Natural killer cell treated with Interleukin-12 subunit alpha and Interleukin-12 subunit beta and Interleukin-15 and Interleukin-18, amount 100 ng/mL, for 72 hours (primary cell): ENCODE measurements at places on chromosomes 12 and 14. TPM values are rescaled to one million over a fixed set of nuclear protein-coding genes. Genes with fewer than 3 reads are reported as not detected.

DNA sequence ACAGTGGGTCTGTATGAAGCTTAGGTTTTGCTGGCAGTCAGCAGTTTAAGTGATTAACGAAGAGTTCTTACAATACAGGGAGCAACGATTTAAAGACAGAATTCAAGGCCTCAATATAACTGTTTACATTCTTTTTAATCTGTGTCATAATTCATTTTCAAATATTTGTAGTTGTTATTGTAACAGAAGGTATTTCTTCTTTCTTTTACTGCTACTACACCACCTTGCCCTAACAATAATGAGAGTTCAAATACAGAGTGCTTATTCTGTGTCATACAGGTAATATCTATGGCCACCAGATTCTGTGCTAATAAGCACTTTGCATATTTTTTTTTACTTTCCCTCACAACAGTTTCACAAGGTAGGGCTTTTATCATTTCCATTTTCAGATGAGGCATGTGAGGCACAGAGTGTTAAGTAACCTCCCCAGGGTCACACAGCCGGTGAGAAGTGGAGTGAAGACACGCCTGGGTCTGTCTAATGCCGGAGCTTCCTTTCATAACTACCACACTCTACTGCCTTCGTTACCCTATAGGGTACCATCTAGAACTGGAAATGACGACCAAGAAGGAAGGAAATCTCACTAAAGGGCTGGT is 81.9 kb downstream of the PELI2 start:
- DNase-seq, result no peak

Gene MTA1
- 93.4 TPM for total RNA-seq

DNA sequence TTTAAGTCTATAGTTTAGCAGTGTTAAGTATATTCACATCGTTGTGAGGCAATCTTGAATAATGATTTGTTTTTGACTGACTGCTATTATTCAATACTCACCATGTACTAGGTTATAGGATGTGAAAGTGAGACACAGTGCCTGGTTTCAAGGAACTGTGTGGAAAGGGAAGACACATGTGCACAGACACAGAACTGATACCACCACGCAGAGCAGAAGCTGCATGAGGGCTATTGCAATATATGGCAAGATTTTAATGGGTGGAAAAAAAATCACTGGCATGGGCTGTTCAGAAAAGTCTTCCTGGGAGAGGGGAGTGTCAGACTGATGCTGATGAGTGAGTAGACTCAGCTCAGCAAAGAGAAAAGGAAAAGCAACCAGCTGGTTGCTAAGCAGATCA is 10.4 kb downstream of the SLC7A8 start:
- DNase-seq, result no peak

Gene CBLN3
- total RNA-seq, result 10.9 TPM

Gene KRT8
- total RNA-seq, result 0.33 TPM

DNA sequence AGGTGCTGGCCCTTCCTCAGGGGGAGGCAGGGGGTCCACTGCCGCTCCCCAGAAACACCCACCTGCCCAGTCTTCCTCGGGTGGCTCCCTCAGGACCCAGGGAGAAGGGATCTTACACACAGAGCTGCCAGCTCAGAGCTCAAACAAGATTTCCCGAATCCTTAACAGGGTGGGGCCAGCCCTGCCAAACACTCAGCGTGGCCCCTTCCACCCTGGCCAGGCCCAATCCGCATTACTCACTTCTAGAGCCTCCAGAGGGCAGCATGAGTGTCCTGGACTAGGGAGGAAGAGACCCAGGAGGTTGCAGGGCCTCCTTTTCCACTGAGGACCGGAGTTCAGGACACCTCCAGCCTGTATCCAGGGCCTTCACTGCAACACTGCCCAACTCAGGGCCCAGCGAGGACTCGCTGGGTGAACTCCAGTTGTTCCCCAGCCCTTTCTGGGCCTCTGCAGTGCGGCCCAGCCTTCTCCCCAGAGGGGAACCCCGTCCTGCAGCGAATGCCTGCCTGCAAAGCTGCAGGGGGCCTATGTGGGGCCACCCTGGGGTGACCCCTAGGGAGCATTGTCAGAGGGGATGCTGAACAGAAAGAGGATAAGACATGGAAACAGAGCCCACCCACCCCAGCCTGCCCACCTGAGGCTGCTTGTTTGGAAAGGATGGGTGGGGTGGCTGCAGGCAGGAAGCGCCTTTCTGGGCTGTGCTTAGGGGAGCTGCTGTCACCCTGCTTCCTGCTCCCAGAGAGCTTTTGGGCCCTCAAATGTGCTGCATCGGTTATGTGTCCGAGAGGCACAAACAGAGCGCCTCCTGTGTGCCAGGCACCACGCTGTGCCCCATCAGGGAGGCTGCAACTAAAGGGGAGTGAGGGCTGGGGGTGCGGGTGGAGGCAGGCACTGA is 43.8 kb downstream of the CCNK start:
- no peak for DNase-seq

GRCh38 chr12:65899241-65899640 is 75.0 kb downstream of the HMGA2 start:
- DNase-seq, result no peak

- no peak for DNase-seq
Observed at GRCh38 chr12:6327229-6328041, 14.4 kb downstream of the TNFRSF1A start.

DNA sequence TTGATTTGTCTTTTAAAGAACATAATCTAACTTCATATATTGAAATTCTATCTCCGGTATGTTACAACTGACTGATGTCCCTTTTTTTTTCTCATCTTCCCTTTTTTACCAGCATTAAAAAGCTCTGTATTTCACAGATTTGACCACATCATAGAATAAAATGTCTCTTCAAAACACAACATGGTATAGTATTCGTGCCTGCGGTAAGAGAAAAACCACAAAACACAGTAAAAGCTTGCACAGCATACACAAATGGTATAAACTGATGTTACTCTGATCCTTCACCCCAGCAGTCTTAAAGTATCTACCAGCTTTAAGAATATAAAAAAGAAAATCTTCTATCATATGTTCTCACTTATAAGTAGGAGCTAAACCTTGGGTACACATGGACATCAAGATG is 83.4 kb downstream of the HECTD1 start:
- DNase-seq, result no peak

Gene KRT75
- not detected for total RNA-seq

DNA sequence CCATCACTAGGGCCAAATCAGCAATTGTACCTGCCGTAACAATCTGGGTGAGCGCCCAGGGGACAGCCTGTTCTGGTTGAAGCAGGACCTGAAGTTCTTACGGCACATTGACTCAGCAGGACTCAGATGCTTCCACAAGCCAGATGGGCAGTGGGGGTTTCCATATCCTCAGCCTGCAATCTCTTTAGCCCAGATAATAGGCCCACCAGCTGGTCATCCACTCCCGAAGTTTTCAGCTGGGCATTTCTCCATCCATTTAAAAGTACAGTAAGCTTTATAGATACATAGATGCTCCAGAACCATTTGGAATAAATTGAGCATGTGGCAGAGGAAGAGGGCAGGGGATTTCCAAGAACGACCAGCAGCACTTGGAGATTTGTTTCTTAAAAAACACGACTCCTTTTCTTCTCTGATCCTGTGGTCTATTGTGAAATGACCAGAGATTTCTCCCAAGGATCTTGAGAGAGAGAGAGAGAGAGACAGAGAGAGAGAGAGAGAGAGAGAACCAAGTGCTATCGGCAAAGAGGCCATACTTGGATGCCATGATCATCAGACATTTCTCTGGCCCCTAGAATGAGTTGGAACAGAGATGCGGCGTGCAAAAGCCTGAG is 74.8 kb upstream of the PLXNC1 start:
- DNase-seq, result no peak

DNA sequence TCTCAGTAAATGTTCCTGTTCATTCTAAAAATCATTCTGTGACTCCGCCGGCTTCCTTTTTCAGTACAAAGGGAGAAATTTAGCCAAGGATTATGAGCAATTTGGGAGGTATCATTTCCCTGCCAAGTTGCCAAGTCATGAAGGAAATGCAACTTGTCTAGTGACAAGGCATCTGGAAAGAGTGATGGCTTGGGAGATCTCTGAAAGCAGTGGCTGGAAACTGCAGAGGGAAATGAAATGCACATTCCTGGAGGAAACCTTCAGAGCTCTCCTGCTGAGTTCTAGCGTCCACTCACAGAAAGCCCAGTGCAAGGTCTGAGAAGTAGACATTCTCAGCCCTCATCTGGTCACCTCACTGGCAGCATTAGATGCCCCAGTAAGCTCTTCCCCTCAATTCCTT is 91.7 kb downstream of the GALC start:
- DNase-seq, result no peak

DNA sequence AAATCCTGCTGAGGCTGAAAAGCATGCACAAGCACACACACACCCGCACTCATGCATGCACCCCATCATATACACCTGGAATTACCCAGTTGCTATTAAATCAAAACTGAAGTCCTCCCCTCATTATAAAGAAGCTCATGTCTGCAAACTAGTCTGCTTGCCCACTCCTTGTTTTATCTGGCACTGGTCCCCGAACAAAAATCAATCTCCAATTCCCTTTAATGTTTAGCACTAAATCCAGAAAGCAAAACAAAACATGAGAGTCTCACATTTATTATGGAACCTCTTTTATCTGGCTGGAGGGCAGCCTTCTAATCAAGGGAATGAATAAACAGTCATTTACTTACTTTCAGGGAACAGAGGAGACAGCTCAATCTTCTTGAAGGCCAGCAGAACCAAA is 1093.4 kb upstream of the FLRT2 start:
- DNase-seq, result no peak

- DNase-seq, result no peak
Observed at GRCh38 chr14:65302571-65303189, 109.8 kb upstream of the FUT8 start.

- peak; percentile 91 for DNase-seq
Observed at GRCh38 chr14:74618078-74618952, 6.3 kb upstream of the LTBP2 start.

DNA sequence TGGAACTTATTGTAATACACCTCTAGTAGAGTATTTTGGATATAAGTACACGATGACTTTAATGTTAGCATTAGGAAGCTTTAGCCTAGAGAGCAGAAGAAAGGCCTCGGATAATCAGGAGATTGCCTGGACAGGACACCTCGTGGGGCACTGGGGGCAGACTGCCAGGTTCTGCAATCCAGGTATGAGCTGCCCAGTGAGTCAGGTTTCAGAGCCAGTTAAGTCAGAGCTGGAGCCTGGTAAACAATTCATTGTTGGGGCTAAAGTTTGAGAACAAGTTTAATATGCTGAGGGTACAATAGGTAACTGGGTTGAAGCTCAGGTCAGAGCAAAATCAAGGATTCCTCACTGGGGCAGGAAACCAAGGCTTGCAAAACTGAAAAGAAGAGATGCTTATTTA is 107.4 kb downstream of the RERGL start:
- DNase-seq, result no peak

DNA sequence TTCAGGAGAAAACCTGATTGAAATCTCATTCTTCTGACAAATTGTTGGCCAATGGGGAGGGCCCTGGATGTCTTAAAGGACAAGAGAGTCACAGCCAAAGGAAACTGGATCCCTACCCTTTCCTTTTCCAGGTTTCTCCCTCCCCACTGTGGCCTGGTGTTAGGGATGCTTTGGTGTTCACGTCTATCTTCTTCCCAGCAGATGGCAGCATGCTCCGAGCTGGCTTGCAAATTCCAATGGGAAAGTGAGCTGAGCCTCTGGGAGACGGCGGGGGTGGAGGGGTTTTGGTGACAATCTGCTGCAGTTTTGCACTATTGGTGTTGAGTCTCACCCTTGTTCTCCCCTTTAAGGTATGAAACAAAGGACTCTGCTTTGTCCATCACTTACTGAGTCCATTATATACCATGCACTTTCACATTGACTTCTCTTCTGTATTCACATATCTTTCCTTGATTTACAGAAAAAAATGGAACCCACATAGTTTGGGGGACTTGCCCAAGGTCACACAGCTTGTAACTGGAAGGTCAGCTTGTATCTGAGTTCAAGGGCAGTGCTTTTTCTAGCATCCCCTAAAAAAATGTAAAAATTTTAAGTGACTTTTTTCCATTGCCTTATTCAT is 39.3 kb downstream of the CCDC177 start:
- no peak for DNase-seq

GRCh38 chr12:42428850-42429249 is 102.9 kb downstream of the PPHLN1 start:
- DNase-seq, result no peak

- DNase-seq, result no peak
Observed at GRCh38 chr12:123713823-123714585, 1.9 kb downstream of the ATP6V0A2 start.

DNA sequence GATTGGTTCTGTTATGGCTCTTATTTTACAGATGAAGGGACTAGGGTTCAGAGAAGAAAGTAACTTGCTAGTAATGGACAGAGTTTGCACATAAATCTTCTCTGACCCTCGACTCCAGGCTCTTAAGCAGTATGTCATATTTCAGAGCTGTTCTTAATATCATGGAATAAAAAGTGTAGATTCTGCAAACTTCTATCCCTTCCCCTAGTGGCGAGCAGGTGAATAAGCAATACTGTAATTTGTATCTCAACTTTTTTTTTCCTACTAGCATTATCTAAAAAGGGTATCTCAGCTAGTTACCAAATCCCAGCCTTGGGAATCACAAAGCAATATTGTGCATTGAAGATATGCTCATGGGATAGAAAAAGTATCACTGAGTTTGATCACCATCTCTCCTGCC is 83.2 kb downstream of the ANO4 start:
- no peak for DNase-seq

GRCh38 chr14:34981743-34982420 is 910 bp upstream of the SRP54 start:
- DNase-seq, result no peak

Gene GNG2
- total RNA-seq, result 293 TPM

DNA sequence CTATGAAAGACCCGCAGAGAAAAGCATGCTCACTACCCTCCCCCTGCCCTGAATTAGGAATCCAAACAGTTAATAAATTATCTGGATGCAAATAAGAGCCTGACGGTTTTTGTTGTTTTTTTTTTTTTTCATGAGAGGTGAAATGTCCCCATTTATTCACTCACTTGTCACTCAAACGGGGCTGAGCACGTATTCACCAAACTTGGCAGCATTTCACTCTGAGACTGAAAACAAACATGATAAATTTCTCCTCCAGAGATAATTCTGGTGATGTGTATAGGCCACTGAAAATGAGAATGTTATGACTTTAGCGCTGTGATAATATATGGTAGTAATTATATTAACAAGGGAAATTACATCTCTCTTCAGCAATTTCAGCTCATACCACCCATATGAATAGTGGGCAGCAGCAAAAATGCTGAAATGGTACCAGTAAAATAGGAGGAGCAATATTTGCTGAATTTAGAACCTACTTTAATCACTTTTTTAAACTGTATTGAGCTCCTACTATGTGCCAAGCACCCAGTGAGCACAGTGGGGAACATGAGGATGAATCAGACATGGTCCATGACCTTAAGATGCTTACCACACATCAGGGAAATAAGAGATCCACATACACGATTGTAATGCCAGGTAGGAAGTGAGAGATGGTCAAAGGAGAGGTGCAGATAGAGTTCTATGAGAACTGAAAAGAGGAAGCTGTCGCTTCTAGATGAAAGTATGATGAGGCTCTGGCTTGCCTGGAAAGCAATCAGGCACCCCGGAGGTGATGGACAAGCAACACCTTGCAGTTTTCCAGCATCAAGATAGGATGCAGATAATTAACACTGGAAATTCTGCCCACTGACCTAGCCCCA is 286.5 kb upstream of the TMPO start:
- no peak for DNase-seq
